Central memory CD4-positive, alpha-beta T cell (primary cell): ENCODE measurements at places on chromosomes 4 and X.

- DNase-seq, result no peak
Measured at GRCh38 chr4:157143369-157143768, 67.4 kb downstream of the GLRB start.

DNA sequence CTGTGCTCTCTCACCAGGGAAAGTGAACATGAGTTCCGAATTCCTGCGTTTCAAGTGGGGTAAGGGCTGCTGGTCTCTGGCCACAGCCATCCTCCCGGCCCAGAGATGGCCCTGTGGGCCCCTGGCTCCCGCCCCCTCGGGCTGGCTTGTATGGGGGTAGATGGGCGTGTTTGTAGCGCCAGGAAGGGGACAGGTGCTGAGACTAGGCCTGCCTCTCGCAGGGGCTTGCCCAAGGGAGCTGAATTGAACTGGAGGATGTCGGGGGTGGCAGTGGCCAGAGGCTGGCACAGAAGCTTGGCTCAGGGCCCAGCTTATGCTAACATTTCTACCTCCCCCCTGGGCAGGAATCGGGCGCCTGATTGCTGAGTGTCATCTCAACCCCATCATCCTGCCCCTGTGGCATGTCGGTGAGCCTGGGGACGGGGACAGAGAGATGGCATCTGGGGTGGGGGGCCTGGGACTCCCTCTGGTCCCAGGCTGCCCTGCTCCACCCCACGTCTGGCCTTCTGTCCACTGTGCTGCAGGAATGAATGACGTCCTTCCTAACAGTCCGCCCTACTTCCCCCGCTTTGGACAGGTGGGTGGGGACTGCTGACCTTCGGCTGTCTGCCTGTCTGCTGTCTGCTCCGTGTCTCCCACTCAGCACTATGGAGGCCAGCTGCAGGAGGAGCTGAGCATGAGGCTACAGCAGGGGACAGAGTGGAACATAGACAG lies 8.5 kb downstream of the TAFAZZIN start:
- DNase-seq, result no peak

DNA sequence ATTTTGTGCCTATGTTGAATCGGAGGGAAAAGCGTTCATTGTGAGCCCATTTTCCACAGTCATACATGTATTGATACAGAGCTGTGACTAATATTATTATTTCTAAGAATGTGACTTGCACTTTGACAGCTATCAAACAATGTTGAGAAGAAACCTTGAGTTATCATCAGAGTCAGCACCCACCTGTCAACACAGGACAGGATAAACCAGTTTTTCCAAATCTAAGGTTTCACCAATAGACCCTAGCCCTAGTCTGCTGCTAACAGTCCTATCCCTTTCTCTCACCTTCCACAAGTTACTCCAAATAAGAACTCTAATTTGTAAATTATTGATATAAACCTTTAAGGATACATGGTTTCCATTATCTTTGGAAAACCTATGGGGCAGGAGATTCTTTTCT lies 47.7 kb upstream of the DHX15 start:
- no peak for DNase-seq

DNA sequence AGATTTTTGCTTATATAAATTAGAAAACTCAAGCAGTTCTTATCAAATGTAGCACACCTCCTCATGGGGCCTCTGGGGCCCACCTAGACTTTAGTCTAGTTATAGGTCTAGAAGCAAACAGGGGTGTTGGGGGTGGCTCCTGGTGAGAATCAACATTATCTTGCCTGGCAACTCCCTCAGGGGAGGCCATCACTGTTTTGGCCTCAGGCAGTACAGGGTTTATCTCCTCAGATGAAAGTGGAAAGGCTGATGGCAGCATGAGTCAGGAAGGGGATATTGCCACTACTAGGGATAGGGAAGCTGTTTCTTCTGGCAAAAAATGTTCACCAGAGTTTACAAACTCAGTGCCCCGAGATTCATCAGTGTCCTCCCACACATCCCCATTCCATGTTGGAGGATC lies 232.4 kb upstream of the BMP3 start:
- no peak for DNase-seq

GRCh38 chrX:118066867-118067515 lies 49.6 kb downstream of the KLHL13 start:
- DNase-seq, result no peak

- DNase-seq, result no peak
Measured at GRCh38 chrX:64093761-64094160, 111.7 kb downstream of the AMER1 start.

- no peak for DNase-seq
Measured at GRCh38 chr4:176406736-176407135, 87.0 kb downstream of the SPCS3 start.

GRCh38 chrX:53089224-53089842 lies 4.6 kb upstream of the KANTR start:
- peak; percentile 52 for DNase-seq

DNA sequence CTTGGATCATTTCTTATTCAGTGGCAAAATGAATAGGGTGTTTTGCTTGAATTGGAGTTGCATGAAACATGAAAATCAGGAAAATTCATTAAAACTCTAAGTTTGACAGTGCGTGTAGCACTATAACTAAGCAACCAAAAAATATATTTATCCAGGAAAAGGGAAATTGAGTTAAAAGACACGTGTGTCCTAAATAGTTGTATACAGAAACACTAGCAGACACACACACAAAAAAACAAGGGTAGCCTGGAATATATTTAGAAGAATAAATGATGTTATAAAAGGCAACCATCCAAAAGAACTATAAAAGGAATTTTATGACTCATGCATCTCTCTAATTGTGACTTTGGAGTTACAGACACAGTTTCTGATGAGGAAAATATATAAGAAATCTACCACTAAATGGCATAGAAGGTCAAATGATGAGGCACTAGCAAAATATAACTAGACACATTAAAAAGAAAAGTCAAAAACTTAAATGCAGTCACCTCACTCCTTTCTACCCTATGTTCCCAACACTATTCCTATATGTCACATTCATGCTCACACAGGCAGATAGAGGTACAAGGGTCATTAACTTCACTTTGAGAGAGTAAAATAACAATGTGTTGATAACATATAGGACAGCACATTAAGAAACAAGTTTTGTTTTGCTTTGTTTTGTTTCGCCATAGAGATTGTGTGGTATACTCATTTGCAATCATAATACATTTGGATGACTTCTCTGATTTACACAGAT lies 793.6 kb upstream of the INTU start:
- DNase-seq, result no peak

DNA sequence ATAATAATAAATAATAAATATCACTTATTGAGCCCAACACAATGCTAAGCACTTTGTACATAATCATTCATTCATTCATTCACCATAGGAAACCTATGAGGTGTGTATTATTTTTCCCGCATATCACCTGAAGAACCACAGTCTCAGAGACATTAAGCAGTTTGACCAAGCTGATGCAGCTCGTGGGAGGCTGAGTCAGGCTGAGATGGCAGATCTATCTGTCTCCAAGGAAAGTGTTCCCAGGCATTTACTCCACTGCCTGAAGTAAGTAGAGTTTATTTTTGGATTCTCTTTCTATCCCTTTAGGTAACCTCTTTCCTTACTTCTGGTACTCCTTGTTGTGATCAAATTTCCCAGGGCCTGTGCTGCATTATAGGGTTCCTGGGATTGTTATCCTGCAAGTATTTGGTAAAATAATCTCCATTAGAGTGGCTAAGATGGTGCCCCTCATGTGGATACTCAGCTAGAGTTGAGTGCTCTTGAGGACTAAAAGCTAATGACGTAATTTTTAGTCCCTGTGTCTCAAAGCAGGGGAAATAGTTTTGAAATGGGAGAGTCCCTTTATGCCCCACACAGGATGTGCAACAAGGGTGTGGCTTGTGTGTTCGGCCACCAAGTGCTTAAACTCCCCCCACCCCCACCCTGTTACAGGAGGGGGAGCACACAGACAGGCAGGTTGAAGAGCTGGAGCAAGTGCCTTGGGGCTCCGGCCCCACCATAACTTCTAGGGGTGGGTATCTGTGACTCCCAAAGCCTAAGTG lies 467.0 kb downstream of the STIM2 start:
- no peak for DNase-seq
